ENCODE measurements at places on chromosomes 13 and 19. TPM values are rescaled to one million over a fixed set of nuclear protein-coding genes. Genes with fewer than 3 reads are reported as not detected.

DNA sequence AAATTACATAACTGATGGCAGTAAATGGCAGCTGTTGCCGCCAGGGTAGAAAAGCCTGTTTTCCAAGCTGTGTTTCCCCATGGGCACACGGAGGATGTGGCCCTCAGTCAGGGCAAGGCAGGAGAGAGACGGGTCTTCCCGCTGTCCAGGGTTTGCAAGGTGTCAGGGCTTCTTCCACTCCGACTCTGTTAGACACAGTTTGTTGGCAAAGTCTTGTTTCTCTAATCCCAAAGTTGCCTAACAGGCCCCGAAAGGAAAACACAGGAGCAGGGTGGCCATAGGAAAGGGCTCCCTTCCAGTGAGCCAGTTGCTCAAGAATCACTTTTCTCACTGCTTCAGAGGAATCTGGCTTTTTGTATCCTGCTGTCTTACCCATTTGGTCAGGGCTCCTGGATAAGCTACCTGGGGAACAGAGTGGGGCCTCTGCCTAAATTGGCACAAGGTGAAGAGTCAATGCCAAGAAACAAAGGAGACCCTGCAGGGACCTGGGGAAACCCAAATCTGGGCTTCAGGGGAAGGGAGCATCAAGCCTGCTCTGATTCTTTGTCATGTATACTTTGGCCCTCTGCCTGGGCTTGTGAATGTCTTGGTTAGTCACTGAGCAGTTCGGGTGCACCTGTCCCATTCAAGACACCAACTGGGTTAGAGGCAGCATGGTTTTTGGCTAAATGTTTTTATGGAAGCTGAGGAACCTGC lies 29.0 kb upstream of the CXCL17 start:
- DNase-seq = no peak

SELENOV gene
- 0.19 TPM for total RNA-seq

DNA sequence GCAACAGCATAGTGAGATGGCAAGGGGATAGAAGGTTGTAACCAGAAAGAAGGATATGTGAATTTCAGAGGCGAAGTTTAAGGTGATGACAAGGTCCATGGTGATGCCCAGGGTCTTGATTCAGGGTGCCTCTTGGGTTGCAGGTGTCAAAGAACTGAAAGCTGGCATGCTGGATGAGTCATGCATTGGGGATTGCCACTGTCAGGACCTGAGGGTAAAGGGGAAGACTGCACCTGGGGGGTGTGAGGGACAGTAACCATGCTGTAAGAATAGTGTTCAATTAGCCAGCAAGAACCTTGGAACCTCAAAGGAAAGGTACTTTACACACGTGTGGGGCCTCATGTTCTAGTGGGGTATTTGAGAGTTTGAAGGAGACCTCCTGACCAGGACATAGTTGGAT lies 279.6 kb downstream of the SLC7A1 start:
- DNase-seq = no peak

GRCh38 chr13:87147076-87147475 lies 524.1 kb upstream of the SLITRK5 start:
- DNase-seq = no peak

GRCh38 chr13:67857581-67858310 lies 627.6 kb upstream of the PCDH9 start:
- DNase-seq = no peak

DNA sequence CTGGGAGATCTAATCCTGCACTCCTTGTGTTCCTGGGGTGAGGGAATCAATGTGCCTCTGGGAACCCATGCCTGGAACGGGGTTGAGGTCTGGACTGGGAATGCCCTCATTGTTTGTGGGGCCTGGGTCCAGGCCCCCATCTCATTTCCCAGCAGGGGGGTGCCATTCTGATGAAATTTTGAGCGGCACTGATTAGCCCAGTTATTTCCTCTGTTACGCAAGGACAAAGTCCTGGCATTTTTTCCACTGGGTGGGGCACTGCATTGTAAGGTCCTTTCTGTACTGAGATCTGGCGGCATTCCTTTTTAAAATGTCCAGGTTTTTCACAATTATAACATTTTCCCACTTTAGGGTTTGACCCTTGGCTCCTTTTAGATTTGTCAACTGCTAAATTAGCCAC lies 14.8 kb downstream of the FPR3 start:
- no peak for DNase-seq

DNA sequence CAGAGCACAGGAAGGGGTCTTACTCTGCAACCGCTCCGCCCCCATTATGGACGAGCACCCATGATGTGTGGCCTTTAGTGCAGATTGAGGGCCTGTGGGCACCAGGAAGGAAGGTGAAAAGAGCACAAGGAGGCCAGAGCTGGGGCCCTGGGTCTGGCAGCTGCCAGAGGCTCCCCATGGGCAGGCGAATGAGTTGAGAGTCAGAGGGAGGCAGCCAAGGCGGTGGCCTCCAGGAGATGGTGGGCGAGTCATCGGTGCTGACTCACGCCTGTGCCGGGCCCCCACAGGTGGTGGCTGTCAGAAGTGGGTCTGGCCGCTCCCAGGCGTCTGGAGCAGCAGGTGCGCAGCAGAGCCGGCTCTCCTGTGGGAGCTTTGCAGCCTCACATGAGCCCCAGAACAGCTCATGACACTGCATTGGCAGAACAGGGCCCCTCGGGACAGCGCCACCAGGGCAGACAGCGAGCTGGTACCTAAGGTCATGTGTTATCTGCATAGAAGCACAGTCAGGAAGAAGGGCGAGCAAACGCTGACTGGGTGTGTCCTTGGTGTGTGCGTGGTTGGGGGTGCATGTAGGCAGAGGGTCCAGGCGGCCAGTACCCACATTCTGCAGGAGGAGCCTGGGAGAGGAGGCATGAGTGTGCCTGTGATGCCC lies 68.8 kb downstream of the CHST8 start:
- DNase-seq = no peak

All from thymus (tissue), 14 donors.